ENCODE measurements at places on chromosomes 11 and 22.

GRCh38 chr22:49022816-49023160 lies 804.9 kb downstream of the BRD1 start:
- no peak for DNase-seq

DNA sequence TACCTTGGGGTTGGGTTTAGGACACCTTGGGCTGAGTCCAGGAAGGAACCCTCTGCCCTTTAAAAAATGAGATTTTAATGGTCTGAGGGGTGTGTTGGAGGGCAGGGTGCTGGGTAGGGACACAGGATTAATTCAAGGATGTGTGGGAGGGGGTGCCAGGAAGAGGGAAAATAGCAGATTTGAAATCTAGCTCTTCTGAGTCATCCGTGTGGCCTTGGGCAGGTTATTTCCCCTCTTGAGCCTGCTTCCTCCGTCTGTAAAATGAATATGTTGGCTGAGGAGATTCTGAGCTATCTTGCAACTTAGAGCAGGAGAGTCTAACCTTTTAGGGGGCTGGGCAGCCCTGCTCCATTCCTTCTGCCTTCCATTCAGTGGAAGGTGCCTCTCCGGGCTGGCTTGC lies 3.0 kb downstream of the TSPAN18 start:
- no peak for DNase-seq

- DNase-seq: no peak
These were observed 1277.2 kb downstream of the JRKL start for GRCh38 chr11:97667057-97667456.

GRCh38 chr22:26725012-26725676 lies 67.8 kb downstream of the MIAT start:
- no peak for DNase-seq

GRCh38 chr22:50361688-50362087 lies 18.6 kb downstream of the PPP6R2 start:
- DNase-seq: no peak

DNA sequence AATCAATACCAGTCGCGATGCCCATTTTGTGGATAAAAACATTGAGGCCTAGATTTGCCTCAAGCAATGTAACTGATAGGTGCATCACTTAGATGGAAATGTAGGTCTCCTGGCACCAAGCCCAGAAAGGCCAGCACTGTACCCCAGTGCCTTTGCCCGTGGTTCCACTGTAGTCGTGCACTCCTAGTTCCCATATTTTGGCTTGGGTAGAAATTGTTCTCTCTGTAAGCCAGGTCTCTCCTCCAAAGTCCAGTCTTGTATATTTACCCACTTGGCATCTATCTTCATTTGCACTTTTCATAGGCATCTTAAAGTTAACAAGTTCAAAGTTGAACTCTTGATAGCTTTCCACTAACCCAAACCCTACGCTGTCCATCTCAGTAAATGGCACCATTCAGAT lies 41.6 kb upstream of the DMC1 start:
- DNase-seq: no peak

DNA sequence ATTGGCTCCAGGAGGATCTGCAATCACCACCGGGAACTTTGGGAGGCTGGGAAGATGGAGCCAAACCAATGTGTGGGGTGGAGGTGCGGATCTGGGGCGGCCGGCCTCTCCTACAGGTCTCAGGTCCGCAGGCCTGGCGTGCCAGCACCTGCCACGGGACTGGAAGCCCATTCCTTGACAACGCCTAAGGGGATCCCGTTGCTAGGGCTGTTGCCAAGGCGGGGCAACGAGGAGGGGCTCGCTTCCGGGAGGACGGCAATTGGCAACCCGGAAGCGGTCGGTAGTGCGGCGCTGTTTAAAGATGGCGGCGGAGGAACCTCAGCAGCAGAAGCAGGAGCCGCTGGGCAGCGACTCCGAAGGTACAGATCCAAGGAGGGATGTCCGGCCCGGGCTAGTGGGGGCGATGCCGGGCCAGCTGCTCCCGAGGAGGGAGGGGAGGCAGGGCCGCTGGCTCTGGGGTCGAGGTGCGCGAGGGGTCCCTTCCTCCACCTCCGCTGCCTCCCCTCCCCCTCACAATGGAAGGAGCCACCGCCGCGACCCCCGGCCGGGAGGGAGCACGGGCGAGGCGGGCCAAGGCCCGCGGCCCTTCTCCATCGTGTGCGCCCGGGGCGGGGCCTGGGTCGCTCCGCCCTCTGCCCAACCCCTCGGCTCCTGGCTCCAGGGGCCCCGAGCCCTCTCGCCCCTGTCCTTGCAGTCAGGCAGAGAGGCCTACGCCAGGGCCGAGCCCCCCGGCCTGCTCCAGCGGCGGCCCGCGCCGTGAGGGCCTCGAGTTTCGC lies at the start of gene OTUB1:
Gene OTUB1, plus strand, starts transcription at position 283 of the 776 bp plus-strand sequence. Its CDS starts 19 bp downstream, at position 302.
- DNase-seq: peak; percentile 86

DNA sequence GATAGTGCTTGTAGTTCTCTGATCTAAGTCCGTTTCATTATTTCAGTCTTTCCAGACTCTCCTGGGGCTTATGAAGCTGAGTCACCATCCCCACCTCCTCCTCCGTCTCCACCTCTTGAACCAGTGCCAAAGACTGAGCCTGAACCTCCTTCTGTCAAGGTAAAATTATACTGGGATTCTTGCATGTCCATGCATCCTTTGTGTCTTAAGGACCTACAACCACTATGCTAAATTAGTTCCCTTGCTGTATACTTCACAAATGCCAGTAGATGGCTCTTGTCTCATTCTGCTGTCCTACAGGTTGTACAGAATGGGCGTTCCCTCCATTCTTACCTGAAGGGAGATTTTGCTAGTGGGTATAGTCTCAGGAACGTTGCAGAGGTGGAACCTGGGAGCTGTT lies 42.2 kb downstream of the POLD3 start:
- DNase-seq: peak; percentile 71

DNA sequence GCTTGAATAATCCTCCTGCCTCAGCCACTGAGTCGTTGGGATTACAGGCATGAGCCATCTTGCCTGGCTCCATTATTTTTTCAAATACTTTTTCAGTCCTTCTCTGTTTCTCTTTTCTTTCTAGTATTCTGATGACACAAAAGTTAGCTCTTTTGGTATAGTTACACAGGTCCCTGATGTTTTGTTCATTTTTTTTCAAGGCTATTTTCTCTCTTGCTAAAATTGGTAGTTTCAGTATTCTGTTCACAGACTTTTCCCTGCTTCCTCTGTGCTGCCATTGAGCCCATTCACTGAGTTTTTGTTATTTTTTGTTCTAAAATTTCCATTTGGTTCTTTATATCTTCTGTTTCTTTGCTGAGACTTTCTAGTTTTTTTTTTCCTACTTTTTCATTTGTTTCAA lies 166.5 kb downstream of the UVRAG start:
- no peak for DNase-seq

GRCh38 chr11:35655856-35656255 lies 6.7 kb upstream of the TRIM44 start:
- DNase-seq: no peak

Measured in fibroblast of upper back skin (primary cell).